HEK293T (cell line): ENCODE measurements at places on chromosomes 13 and 19.
A peak's percentile ranks its signal among the peaks of the same experiment; 100 is the strongest.

- peak; percentile 50 for DNase-seq
Observed at GRCh38 chr19:7534531-7535046, 928 bp upstream of the PNPLA6 start.

DNA sequence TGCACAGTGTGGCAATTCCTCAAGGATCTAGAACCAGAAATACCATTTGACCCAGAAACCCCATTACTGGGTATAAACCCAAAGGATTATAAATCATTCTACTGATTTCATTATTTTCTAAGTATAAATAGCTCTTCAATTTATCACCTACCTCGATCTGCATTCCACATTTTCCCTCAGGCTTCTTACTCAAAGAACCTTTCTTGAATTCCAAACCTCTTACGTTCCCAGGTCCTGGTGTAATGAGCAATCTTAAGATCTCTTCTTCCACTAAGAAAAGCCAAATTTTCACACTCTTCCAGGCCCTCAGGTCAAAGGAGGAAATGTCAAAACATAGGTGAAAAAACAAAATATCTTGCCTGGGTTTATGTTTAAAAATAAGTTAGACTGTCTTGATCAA is 237.3 kb upstream of the GPC6 start:
- DNase-seq: no peak

- DNase-seq: no peak
Observed at GRCh38 chr13:27403203-27403678, 21.2 kb upstream of the GTF3A start.

DNA sequence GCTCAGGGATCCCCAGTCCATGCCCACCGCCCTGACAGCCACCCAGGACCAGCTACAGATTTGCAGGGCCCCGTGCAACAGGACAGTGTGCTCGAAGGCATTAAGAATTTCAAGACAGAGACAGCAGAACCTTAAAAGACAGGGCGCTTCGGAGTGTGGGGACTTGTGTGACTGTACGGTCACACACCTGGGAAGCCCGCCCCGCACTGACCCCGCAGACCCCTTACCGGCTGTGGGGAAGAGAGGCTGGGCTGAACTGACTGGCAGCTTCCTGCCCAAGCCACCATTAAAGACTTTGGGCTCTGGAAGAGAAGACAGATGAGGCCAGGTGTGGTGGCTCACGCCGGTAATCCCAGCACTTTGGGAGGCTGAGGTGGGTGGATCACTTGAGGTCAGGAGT is 14.4 kb downstream of the STAP2 start:
- DNase-seq: no peak

- DNase-seq: no peak
Observed at GRCh38 chr13:36839981-36840380, 21.0 kb downstream of the RFXAP start.

GRCh38 chr19:45428384-45429231 is 4.9 kb upstream of the ERCC1 start:
- DNase-seq: peak; percentile 46

DNA sequence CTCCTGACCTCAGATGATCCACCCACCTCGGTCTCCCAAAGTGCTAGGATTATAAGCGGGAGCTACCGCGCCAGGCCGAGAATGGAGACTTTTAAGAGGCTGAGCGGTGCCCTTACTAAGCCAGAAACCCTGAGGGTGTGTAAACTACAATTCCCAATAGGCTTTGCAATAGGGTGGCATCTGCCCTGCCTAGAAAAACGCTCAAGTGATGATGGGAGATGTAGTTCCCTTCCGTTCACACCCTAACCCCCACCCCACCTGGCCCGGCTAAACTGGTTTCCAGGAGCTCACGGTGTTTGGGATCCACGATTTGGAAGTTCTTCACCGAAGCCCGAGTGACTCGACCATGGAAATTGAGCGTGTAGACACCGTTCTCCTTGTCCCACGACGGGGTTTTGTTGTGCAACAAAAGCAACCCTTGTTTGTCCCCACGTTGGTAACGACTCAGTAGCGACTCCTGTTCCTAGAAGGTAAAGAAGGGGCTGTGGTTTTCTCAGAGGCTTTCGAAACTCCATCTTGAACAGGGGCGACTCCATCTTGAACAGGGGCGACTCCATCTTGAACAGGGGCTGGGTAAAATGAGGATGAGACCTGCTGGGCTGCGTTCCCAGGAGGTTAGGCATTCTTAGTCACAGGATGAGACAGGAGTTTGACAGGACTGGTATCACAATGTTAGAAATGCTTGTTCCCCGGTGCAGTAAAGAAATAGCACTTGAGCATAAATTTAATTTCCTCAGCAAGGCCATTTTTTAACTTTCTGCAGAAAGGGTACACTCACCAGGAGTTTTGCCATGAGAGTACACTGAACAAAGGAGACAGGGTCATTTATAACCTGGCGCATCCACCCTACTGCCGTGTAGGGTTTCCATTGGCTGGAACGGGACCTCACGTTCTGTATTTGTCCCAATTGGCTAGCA is 9.8 kb downstream of the PPP1R15A start:
- peak; percentile 61 for DNase-seq

DNA sequence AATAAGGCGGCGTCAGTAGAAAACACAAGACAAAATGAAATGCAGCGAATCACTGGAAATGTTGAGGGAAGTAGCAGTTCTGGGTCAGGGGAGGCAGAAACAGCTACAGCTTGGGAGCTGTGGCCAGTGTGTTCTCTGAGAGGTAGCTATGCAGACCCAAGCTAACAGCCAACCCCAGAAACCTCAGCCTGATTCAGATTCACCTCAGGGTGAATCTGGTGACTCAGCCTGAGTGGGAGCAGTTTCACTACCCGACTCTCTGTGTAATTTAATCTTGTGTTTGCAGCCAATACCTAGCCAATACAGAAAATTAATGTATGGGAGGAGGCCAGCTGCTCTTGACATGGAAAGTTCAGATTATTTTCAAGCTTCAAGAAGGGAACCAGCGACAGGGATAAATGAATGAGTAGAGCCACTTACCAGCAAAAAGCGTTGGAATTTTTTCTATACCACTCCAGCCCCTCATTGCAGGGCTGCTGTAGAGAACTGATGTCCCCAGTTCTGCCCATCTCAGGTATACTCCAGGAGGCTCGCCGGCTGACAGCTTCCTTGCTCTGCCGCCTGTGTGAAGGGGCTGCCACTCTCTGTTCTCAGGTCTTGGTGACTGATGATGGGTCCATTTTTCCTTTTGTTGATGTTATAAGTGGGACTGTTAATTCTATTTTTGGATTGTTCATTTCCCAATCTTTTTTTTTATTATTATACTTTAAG is 8.9 kb downstream of the IGFL3 start:
- no peak for DNase-seq

DNA sequence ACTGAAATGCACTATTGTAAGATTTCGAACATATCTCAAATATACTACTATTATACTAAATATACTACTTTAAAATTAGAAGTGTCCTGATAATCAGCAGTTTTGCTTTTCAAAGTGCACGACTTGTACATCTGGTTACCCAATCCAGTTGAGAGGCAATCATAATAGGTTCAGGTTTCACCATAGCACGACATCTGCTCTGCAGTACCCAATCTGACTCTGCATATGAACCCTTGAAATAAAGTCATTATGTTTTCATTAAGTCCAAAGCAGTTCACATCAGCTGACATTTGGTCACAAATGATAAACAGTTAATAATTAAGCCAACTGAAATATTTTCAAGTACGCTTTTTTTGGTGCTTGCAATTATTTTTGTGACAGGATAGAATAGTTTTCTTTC is 90.6 kb downstream of the PCDH9 start:
- peak; percentile 56 for DNase-seq
